ENCODE measurements at places on chromosomes 4 and X. TPM values are rescaled to one million over a fixed set of nuclear protein-coding genes. Genes with fewer than 3 reads are reported as not detected.

GRCh38 chr4:156803056-156803455, 168.5 kb downstream of the PDGFC start:
- DNase-seq: no peak

GRCh38 chr4:23891064-23891421, 1.2 kb upstream of the PPARGC1A start:
- DNase-seq: no peak

DNA sequence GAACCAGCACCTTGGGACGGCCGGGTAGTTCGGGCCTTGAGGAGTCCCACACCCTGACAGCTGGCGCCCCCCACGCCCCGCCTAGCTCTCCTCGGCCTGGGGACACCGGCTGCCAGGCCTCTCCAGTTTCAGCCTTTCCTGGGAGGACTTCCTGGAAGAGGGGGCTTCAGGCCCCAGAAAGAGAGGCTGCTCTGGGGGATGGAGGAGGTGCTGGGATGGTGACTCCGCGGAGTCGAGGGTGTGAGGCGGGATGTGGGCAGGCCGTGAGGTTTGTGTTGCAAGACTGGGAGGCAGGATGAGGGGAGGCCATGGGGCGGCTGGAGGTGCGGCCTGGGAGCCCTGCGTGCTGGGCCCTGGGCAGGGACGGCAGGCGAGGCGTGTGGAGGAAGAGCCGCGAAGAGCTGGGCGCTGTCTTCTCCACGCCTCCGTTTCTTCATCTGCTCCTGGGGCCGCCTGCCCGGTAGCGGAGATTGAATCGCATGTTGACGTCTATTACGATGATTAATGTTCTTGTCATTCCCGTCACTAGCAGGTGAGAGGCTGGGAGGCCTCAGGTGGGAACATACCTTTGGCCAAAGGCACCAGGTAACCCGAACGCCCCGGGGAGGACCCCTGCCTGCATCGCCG, 918 bp upstream of the FGFRL1 start:
- no peak for DNase-seq

DNA sequence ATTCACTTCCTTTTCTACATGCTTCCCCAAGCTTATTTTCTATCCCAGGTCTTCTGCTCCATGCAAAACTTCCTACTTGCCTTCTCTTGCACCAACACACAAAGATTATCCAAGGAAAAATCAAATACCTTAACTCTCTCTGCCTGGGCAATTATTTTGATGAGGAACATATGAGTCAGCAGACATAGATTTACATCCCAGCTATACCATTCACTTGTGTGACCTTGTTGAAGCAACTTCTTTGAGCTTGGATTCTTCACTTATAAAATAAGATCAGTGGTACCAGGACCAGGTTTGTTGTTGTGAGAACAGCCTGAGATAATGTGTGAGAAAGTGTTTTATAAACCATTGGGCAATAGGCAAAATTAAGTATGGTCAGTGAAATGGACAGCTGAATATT, 39.1 kb upstream of the TMEM192 start:
- DNase-seq: no peak

GRCh38 chr4:153227469-153228075, 23.3 kb downstream of the TRIM2 start:
- no peak for DNase-seq

- no peak for DNase-seq
Measured at GRCh38 chrX:129145840-129146272, 377.4 kb downstream of the SMARCA1 start.

SMIM31 gene
- not detected for total RNA-seq

MGAT4D gene
- total RNA-seq: not detected

UGT2A3 gene
- total RNA-seq: not detected

PLP1 gene
- 0.32 TPM for total RNA-seq

GAB3 gene
- total RNA-seq: 1.1 TPM

CENPI gene
- 5.5 TPM for total RNA-seq
